ENCODE measurements at places on chromosomes 7 and 10.

DNA sequence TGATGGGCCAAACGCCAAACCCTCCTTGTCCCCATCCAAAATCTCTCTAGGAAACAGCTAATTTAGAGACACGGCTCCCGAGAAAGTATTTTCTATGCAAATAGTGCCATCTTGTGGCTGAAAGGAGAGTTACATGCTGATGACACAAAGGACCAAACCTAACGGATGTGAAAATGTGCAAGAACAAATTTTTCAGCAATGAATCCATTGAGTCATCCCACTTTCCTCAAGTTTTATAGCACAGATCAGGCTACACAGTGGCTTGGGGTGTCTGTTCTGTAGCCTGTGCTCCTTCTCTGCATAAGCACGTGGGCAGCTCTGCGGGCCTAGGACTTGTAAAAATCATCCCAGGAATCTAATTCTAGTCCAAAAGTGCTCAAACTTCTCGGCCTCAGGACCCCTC, 154.8 kb upstream of the PRR15 start:
- peak; percentile 84 for DNase-seq

- DNase-seq: no peak
Measured at GRCh38 chr7:6526997-6527378, 24.3 kb downstream of the GRID2IP start.

GRCh38 chr10:114471906-114472876, 67.9 kb upstream of the AFAP1L2 start:
- no peak for DNase-seq

GRCh38 chr7:153036396-153037063, 277.0 kb downstream of the ACTR3B start:
- DNase-seq: no peak

GRCh38 chr10:3808689-3809199, 23.7 kb upstream of the KLF6 start:
- DNase-seq: no peak

DNA sequence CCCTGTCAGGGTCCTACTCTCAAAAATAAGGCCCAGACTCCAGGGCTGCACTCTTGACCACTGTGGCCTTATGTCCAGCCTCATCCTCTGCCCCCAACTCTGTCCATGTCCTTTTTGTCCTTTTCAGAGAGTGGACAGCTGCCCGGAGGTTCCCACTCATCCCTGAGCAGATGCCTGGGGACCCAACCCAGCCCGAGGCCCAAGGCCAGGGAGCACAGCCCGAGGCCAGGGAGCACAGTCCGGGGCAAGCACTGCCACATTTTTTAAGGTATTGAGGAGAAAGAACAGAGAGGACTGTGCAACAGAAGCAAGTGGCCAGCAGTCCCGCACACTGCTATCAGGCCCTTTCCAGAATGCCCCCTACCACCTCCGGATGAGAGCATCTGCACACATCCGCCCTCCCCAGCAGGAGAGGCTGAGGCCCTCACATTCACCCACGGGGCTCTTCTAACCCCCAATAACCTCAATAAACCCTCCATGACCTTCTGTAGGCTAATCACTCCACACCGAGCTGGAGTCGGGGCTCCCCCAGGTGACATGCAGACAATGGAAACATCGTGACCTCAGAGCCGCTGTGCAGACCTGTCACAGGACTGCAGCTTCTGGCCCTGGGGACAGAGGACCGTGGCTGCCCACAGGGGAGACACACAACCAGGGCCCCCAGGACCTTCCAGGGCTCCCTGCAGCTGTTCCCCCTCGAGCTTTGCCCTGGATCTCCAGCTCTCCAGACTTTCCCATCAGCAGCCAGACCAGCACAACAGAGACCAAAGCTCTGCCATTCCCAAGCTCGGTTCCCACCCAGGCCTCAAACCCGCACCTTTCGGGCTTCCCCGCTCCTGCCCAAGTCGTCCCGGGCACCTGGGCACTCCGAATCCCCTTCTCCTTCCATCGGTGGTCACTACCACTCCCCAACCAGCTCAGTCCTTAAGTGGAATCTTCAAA, 51.4 kb downstream of the CAMK2B start:
- no peak for DNase-seq

DNA sequence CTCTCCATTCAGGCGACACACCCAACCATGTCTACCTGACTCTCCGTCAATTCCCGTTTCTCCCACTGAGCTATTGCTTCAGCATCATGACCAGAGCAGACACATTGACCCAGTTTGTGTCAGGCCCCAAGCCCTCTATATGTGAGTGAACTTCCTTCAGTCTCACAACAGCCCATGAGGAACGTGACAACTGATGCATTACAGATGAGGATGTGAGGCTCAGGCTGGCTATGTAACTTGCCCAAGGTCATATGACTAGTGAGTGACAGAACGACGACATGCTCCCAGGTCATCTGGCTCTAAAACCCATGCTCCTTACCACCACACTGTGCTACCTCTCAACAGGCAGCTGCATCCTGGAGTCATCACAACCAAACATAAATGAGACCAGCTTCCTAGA, 3.7 kb downstream of the TMEM140 start:
- no peak for DNase-seq

DNA sequence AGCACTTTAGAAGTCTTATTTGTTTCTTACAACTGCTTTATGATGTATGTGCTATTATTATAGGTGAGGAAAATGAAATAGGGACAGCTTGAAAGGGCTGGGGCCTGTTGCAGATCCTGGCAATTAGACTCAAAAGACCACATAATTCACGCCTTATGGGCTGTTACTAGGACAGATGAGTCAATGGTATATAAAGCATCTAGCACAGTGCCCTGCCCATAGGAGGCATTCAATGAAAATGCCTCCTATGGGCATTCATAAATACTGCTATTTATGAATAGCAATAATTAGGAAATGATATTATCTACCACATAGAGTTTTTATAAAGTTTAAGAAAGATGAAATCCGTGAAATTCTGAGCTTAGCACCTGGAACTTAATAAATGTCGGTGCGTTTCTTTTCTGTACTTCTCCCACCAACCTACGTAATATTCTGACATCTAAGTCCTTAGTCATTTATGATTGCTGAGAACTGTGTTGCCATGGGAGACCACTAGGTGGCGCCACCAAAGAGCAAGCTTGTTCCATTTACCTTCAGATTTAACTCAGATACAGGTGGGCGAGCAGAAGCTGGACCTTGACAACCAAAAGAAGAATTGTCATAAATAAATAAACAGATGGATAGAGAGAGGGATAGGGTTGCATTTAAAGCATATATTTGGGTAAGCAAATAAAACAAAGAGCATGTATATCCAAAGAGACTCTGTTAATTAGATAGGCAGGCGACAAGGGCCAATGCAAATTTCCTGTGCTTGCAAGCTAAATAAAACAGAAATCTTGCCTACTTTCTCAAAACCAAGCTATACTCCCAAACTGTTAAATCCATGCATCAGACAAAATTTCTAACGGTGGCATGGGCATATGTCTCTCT, 699.9 kb downstream of the INHBA start:
- DNase-seq: peak; percentile 40

DNA sequence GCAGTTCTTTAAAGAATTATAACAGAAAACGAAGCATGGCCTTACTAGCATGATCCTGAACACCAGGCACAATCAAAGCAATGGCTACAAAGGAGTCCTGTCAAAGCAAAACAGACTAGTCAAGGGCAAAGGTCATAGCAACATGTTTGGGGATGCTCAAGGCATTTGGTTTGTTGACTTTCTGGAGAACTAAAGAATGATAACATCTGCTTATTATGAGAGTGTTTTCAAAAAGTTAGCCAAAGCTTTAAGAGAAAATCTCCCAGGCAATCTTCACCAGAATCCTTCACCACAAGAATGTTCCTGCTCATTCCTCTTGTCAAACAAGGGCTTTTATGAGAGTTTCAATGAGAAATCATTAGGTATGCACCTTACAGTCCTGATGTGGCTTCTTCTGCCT, 95.1 kb upstream of the CPXM2 start:
- peak; percentile 62 for DNase-seq

GRCh38 chr10:87712913-87713616, 53.4 kb downstream of the PAPSS2 start:
- DNase-seq: no peak

Measured in EH (cell line).